Naive thymus-derived CD8-positive, alpha-beta T cell (primary cell): ENCODE measurements at places on chromosomes 11 and 22.

GRCh38 chr11:104792861-104793260 is 105.4 kb downstream of the CASP12 start:
- DNase-seq: no peak

GRCh38 chr11:12290477-12290922 is 86.9 kb upstream of the PARVA start:
- no peak for DNase-seq

DNA sequence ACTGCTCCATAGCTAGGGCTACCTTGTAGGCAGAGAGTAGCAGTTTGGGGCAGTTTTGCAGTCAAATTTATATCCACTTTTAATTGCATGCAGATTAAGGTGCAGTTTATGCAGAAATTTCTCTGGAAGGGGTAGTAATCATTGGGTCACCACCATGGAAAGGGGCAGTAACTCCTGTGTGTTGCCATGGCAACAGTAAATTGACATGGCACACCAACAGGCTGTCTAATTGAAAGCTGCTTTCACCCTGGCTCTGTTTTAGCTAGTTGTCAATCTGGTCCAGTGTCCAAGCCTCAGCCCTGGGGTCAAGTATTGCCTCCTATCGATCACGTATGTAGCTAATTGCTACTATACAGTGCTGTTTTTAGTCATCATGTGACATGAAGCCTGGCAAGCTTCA is 786.1 kb upstream of the CNTN5 start:
- DNase-seq: no peak

DNA sequence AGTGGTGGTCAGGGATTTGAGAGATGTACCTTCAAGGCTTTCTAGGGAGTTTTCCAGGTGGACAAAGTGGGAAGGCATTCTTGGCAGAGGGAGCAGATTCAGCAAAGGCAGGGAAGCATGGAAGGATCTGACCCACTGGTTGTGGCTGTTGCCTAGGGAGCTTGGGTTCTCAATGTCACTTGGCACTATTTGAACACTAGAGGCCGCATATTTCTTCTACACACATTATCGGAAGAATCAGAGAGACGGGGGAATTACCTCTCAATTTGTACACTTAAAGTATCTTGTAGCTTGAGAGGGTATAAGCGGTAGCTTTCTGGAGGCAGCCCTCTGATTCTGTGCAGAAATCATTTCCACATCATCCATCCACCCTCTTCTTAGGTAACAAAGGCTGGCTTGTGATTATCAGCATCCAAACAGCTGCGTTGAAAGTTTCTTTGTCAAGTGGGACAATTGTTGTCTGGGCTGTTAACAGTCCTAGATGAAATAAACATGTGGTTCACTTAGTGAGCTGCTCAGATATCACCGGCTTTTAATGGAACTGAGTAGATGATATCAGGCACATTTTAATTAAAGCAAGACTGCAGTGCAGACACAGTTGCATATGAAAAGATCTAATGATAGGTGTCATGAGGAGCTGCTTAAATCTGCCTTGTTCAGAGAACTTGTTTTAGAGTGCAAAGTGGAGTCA is 2.6 kb downstream of the NELL1 start:
- no peak for DNase-seq

- no peak for DNase-seq
Measured at GRCh38 chr11:118870396-118871343, 13.0 kb upstream of the CXCR5 start.

GRCh38 chr11:117443266-117444186 is 115.9 kb downstream of the CEP164 start:
- no peak for DNase-seq

GRCh38 chr11:71356280-71356876 is 91.8 kb downstream of the DHCR7 start:
- no peak for DNase-seq

DNA sequence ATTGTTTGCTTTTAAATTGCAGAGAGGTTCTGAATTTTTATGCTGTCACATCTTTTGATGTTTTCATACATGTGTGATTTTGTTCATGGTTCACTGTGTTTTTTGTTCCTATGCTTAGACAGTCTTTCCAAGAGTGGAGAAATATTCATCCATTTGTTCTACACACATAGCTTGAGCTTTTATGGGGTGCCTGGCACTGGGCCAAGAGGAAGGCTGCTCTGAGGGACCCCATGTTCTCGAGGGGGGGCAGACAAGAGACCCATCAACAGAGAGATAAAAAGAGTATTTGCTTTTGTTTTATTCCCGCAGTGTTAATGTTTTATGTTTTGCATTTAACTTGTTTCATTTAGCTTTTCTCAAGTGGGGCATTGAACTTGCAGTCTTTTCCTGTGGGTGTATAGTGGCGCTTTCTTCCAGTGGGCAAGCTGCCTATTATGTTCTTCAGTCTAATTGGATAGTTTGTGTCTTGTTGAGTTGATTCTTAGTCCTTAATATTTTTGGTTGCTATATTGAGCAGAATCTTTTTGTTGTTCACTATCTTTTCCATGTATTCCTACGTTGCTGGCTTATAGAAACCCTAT is 57.7 kb downstream of the CABIN1 start:
- no peak for DNase-seq

DNA sequence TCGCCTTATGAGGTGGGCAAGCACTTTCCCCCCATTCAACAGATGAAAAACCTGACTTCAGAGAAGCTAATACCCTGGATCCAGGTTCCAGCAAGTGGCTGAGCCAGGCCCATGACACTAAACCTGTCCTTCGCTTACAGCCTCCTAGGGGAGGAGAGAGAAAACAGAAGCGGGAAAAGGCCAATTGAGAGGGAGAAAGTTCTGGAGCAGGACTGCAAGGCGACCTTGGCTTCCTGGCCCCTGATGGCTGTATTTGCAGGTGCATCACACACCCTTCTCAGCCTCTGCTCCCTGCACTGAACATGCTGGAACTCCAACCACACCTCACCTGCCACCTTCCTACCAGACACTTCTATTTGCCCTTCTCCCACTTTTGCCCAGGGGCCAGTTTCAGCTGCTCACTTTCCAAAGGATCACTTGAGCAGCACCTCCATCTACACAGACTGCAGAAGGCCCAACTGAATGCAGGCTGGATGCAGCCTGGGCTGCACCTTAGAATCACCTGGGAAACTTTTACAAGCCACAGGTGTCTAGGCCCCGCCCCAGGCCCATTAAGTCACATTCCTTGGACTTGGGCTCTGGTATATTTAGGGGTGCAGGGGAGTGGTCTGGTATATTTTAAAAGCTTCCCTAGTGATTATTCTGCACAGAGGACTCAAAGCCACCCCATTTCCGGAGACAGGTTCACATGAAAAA is 14.3 kb upstream of the ADA2 start:
- DNase-seq: no peak

- DNase-seq: no peak
Measured at GRCh38 chr22:38487946-38488345, 18.2 kb downstream of the DDX17 start.

DNA sequence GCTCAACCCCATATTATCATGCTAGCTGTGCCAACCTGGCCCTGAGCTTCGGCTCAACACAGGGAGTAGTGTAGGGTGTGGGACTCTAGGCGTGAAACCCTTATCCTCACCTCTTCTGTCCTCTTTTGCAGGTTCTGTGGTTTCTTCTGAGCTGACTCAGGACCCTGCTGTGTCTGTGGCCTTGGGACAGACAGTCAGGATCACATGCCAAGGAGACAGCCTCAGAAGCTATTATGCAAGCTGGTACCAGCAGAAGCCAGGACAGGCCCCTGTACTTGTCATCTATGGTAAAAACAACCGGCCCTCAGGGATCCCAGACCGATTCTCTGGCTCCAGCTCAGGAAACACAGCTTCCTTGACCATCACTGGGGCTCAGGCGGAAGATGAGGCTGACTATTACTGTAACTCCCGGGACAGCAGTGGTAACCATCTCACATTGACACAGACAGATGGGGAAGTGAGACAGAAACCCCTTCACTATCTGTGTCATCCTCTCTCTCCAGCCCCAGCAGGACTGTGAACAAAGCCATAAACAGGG is 76.4 kb downstream of the GGTLC2 start:
- DNase-seq: no peak

- DNase-seq: no peak
Measured at GRCh38 chr11:95907476-95907875, 16.4 kb downstream of the MTMR2 start.

DNA sequence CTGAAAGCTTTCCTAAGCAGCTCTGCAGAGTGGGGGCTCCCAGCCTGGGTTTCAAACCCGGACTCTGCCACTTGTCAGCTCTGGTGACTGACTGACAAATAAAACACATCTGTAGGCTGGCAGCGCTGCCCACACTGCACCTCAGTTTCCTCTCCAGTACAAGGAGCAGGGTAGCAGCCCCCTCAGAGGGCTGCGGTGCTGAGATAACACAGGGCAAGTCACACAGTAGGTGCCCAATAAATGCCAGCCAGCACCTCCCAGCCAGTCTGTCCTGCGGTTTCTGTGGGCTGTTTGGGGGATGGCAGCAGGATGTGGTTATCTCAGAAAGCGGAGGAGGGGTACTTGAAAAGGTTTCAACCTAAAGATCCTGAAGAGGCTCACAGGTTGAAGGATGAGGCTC is 1.5 kb downstream of the SYT12 start:
- peak; percentile 64 for DNase-seq

DNA sequence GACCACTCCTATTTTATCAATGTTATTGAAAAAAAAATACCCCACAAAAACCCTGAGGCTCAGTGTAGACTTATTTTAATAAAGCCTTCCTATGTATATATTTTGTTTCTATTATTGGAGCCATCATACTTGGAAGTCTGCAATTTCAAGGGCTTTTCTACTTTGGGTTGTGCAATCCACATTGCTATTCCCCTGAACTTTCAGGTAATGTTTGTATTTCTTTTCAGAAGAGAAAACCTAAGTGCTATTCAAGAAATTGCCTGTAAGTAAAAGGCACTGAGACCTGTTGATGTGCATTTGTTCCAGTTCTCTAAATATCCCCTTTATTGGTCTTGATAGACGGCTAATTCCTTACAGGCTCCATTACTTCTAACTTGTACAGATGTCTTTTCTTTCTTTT is 280.7 kb upstream of the RAG2 start:
- DNase-seq: no peak

GRCh38 chr11:36280531-36280930 is 8.7 kb downstream of the COMMD9 start:
- no peak for DNase-seq

GRCh38 chr11:13277768-13278608 is at the start of gene BMAL1:
Gene BMAL1 (plus strand): TSS chr11:13277790. CDS start chr11:13354309, 76,519 bp downstream.
- DNase-seq: peak; percentile 70

DNA sequence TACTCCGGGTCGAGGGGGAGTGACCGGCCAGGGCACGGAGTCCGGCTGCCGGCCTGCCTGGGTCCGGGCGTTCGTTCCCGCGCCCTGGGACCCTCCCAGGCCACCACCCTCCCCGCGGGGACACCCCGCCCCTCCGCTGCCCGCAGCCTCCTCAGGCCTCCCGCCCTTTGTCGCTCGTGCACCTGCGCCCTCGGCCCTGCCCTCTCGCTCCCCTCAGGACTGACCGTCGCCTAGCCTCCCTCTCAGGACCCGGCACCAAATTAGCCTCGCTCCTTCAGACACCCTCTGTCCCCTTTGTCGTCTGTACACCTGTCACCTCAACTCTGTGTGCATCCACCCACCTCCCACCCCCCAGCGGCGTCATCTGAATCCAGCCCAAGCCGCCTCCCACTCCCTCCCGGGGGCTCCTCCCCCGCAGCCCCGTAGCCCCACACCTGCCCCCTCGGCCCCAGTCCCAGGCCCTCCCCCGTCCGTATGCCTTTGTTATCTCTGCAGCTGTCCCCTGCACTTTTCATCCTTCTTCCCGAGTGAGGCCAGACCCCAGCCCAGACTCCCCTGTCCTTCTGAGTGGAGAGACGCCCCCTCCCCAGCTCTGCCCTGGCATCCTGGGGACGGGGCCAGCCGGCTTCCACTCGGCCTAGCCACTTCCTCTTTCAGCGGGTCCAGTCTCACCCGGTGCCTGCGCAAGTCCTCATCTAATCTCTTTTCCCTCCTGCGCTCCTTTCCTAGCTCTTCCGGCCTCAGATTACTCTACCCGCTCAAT is 643 bp downstream of the TIGD3 start:
- peak; percentile 85 for DNase-seq

- DNase-seq: no peak
Measured at GRCh38 chr11:40287916-40288803, 1171.3 kb downstream of the LRRC4C start.

- DNase-seq: no peak
Measured at GRCh38 chr11:121540627-121541026, 87.9 kb upstream of the SORL1-AS1 start.

DNA sequence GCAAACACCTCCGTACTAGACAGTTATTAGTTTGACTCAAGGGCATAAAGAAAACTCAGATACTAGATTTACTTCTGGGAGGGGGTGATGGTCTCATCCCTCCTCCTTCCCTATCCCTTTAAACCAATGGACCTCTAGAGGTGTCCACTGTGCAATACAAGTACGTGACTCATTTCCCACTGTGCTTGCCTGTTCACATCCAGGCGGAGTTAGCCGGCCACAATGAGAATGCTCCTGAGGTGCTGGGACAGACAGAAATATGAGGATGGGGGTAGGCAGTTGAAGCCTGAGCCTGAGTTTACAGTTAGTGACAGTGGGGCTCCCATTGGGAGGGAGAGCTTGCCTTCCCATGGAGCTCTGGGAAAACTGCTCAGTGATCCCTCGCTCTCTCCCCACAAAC is 8.4 kb upstream of the PMM1 start:
- DNase-seq: no peak

DNA sequence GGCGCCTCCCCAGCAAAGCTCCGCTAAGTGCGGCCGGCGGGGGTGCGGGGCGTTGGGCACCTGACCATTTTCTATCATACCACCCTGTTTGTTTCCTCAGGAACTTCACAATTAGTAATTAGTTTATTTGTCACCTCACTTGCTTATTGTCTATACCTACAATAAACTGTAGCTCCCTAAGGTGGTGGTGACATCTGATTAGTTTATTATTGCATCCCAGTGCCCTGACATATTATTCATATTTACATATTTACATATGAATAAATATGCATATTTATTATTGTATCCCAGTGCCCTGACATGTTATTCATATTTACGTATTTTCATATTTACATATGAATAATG is 24.7 kb upstream of the SORL1 start:
- no peak for DNase-seq

DNA sequence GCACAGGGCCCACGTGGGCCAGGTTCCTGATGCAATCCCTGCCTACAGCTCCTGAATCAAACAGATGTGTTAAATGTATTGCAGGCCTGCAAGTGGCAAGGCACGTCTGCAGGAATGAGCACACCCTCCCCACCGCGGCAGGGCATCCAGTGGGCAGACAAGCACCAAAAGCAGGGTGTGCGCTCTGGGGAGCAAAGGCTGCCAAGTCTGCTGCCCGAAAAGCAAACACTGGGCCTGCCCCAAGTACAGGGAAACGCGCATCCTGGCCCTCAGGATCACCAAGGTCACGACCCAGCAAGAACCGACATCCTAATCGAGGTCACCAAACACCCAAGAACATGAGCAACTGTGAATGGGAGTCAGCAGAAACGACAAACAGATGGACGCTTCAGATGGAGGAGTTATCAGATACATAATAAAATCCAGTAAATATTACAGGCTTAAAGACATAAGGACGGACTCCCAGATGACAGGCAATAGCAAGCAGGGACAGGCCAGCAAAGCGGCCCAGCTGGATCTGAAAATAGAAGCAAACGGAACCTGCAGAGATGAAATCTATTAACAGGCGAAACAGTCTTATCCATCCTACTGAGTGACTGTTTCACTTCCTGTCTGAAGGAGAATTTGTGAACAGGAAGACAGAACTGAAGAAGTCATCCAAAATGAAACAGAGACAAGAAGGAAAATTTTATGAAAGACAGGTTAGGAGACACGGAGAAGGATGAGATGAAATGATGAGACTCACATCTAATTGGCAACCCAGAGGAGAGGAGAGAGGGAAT is 26.7 kb downstream of the CARS1 start:
- no peak for DNase-seq
